ENCODE measurements at places on chromosomes 7 and 10. TPM values are rescaled to one million over a fixed set of nuclear protein-coding genes. Genes with fewer than 3 reads are reported as not detected.
A peak's percentile ranks its signal among the peaks of the same experiment; 100 is the strongest.

The MSS51 gene
- 1.4 TPM for total RNA-seq

DNA sequence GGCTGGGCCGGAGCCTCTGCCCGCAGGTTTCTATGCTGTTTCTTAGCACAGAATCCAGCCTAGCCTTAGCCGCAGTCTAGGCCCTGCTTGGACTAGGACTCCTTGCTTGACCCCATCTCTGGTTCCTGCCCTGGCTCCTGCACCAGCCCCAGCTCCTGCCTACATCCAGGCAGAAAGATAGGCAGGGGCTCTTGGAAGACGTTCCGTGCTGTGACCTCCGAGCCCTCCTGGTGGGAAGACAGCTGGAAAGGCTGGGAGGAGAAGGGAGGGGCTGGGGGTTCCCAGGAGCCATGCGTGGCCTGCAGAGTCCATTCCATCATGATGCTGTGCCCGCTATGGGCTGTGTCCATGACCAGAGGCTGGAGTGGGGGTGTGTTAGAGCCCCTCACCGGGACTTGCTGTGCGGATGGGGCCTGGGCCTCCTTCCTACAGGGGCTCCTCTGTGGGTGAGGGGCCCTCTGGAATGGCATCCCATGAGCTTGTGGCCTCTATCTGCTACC, 26.2 kb downstream of the RAMP3 start:
- no peaks in the 10 kb centered on the region for H3K36me3 ChIP-seq
- H3K4me1 ChIP-seq, result no peaks in the 10 kb centered on the region
- H3K27ac ChIP-seq, result no peak overlapping the region
- no peak for DNase-seq

The BLNK gene
- total RNA-seq, result 24.0 TPM

- no peaks in the 10 kb centered on the region for H3K36me3 ChIP-seq
- no peaks in the 10 kb centered on the region for H3K4me1 ChIP-seq
- no peak for DNase-seq
- H3K27me3 ChIP-seq, result peaks cover 26% of the 10 kb centered on the region
- peak overlapping the region; percentile 25 for H3K4me3 ChIP-seq
Observed at GRCh38 chr7:136869991-136870865, 1.8 kb downstream of the CHRM2 start.

GRCh38 chr10:83555264-83555663, 584.0 kb upstream of the GHITM start:
- no peak overlapping the region for H3K4me3 ChIP-seq
- H3K36me3 ChIP-seq, result no peaks in the 10 kb centered on the region
- no peaks in the 10 kb centered on the region for H3K4me1 ChIP-seq
- no peak overlapping the region for H3K27ac ChIP-seq
- DNase-seq, result no peak

GRCh38 chr10:73843261-73843660, 31.1 kb downstream of the CAMK2G start:
- H3K4me3 ChIP-seq, result no peak overlapping the region
- peaks cover 21% of the 10 kb centered on the region for H3K36me3 ChIP-seq
- H3K27ac ChIP-seq, result no peak overlapping the region
- H3K27me3 ChIP-seq, result no peaks in the 10 kb centered on the region

The SUGCT gene
- total RNA-seq, result 3.6 TPM

GRCh38 chr10:77592946-77593636, 44.5 kb downstream of the KCNMA1 start:
- H3K4me3 ChIP-seq, result no peak overlapping the region
- H3K36me3 ChIP-seq, result no peaks in the 10 kb centered on the region
- no peak overlapping the region for H3K27ac ChIP-seq
- no peaks in the 10 kb centered on the region for H3K27me3 ChIP-seq
- no peak for DNase-seq

DNA sequence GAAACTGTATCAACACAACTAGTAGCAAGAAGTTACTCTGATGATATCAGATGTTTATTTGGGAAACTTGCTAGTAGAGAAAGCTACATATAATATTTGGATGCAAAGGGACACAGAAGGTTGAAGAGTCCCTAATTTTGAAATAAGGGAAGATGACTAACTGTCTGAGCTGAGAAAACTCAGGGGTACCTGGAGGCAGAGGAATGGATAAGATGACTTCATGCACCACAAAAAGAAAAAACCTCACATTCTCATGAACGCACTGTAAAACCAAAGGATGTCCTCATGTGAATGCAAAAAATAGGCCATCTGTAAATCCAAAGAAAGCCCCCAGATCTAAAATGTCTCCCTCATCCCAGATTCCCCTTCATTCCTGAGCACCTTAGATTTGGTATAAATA, 29.3 kb downstream of the PRSS2 start:
- peaks cover 24% of the 10 kb centered on the region for H3K27me3 ChIP-seq
- DNase-seq, result no peak
- peak overlapping the region; percentile 38 for H3K27ac ChIP-seq
- no peaks in the 10 kb centered on the region for H3K36me3 ChIP-seq
- no peak overlapping the region for H3K4me3 ChIP-seq

The MARVELD1 gene
- 25.7 TPM for total RNA-seq

The BAIAP2L1 gene
- 63.9 TPM for total RNA-seq

DNA sequence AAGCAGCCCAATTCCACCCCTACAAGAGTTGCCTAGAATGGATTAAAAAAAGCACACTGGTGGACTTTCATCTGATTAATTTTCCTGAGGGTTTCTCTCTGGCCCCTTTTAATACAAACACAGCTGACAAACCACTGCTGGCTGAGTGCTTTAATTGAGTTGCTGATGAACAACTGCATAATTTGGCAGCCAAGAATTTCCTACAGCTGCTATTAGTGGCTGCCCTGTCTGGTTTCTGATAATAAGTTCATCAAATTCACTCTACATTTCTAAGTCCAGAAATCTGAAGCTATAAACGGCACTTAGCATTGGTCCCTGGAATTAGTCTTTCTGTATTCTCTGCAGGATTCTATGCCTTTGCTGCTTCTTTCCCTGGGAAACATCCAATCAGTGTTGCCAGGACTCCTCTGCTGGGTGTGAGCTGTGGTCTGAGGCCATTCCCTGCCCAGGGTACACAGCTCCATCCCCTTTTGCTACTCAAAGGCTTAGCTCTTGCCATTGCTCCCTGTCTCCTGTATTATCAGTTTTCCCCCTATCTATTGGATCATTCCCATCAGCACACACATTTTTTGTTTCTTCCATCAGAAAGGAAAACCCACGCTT, 110.6 kb downstream of the LSM5 start:
- H3K36me3 ChIP-seq, result no peaks in the 10 kb centered on the region
- H3K27ac ChIP-seq, result no peak overlapping the region
- H3K4me3 ChIP-seq, result no peak overlapping the region
- H3K4me1 ChIP-seq, result no peaks in the 10 kb centered on the region
- no peaks in the 10 kb centered on the region for H3K27me3 ChIP-seq

The FAM237B gene
- total RNA-seq, result not detected

The VAX1 gene
- not detected for total RNA-seq

The MINDY4 gene
- total RNA-seq, result 4.2 TPM

The SEMA3E gene
- total RNA-seq, result 1.2 TPM

The FFAR4 gene
- 48.2 TPM for total RNA-seq

The PTPRZ1 gene
- total RNA-seq, result 0.35 TPM

DNA sequence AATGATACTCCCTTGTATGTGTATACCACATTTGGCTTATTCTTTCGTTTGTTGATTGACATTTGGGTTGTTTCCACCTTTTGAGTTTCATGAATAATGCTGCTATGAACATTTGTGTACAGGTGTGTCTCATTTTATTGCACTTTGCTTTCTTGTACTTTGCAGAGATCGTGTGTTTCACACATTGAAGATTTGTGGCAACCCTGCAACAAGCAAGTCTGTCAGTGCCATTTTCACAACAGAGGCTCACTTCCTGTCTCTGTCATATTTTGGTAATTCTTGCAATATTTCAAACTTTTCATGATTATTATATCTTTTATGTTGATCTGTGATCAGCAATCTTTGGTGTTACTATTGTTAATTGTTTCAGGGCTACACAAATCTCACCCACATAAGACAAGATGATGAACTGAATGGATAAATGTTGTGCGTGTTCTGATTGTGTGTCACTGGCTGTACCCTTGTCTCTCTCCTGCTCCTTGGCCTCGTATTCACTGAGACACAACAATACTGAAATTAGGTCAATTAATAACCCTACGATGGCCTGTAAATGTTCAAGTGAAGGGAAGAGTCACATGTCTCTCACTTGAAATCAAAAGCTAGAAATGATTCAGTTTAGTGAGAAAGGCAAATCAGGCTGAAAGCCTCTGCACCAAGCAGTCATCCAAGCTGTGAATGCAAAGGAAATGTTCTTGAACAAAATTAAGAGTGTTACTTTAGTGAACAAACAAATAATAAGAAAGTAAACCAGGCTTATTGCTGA, 133.6 kb upstream of the JCAD start:
- H3K4me1 ChIP-seq, result no peaks in the 10 kb centered on the region
- no peak for DNase-seq
- H3K36me3 ChIP-seq, result no peaks in the 10 kb centered on the region
- H3K27me3 ChIP-seq, result no peaks in the 10 kb centered on the region
- H3K4me3 ChIP-seq, result no peak overlapping the region

The MOGAT3 gene
- 47.7 TPM for total RNA-seq

The CAMK2G gene
- 45.8 TPM for total RNA-seq

The CEP55 gene
- 11.3 TPM for total RNA-seq

GRCh38 chr10:102024799-102025198, 31.2 kb downstream of the ARMH3 start:
- H3K4me1 ChIP-seq, result no peaks in the 10 kb centered on the region
- no peak for DNase-seq

DNA sequence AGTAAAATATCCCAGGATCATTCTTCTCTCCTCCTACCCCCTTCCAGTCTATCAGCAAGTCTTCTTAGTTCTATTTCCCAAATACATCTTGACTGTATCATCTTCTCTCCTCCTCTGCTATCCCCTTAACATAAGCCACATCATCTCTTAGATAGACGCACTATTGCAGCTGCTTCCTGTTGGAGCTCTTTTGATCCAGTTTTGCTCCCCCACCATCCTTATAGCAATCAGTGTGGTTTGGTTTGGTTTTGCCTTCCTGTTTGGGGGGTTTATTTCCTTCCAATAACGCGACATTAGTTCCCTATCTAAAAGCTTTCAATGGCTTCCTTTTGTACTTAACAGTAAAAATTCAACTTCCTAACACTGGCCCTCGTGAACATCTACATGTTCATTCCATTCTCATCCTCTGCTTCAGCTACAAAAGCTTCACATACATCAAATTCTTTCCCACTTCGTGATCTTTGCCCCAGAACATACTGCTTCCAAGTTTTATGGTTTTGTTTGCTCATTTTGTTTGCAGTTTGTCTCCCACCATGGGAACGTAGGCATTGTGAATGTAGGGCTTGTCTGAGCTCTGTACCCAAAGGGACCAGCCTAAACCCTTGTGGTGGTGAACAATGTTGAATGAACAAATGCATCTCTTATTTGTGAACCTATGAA, 33.7 kb upstream of the PLXDC2 start:
- DNase-seq, result no peak
- no peak overlapping the region for H3K4me3 ChIP-seq
- H3K27me3 ChIP-seq, result no peaks in the 10 kb centered on the region
- no peaks in the 10 kb centered on the region for H3K36me3 ChIP-seq
- no peaks in the 10 kb centered on the region for H3K4me1 ChIP-seq

GRCh38 chr10:119511828-119512515, 30.5 kb downstream of the RGS10 start:
- no peak overlapping the region for H3K4me3 ChIP-seq
- no peaks in the 10 kb centered on the region for H3K27me3 ChIP-seq
- no peak overlapping the region for H3K27ac ChIP-seq
- H3K36me3 ChIP-seq, result no peaks in the 10 kb centered on the region

DNA sequence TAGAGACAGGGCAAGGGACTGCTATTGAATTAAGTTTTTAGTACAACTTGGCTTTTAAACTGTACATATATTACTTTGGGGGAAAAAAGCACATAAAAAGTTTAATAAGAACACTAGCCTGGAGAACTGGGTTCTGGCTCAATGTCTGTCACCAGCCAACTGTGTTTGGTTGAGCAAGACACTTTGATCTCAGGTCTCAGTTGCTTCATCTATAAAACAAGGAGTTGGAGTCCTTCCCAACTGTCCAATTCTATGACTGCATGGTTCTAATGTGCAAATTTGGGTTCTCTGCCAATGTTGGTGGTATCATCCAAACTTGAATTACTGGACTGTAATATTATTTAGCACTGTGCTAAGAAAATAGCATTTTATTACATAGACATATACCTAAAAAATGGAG, 50.3 kb downstream of the ATXN7L1 start:
- no peak overlapping the region for H3K4me3 ChIP-seq
- H3K36me3 ChIP-seq, result no peaks in the 10 kb centered on the region
- H3K27ac ChIP-seq, result no peak overlapping the region
- H3K27me3 ChIP-seq, result no peaks in the 10 kb centered on the region

GRCh38 chr7:36286226-36286625, 103.4 kb upstream of the ANLN start:
- H3K4me3 ChIP-seq, result no peak overlapping the region
- peaks cover 3% of the 10 kb centered on the region for H3K4me1 ChIP-seq
- H3K27ac ChIP-seq, result no peak overlapping the region
- no peak for DNase-seq
- H3K27me3 ChIP-seq, result no peaks in the 10 kb centered on the region

- no peak overlapping the region for H3K4me3 ChIP-seq
- H3K27me3 ChIP-seq, result no peaks in the 10 kb centered on the region
- no peak overlapping the region for H3K27ac ChIP-seq
Observed at GRCh38 chr7:134128829-134129228, 1.7 kb downstream of the LRGUK start.

The ASZ1 gene
- total RNA-seq, result not detected

DNA sequence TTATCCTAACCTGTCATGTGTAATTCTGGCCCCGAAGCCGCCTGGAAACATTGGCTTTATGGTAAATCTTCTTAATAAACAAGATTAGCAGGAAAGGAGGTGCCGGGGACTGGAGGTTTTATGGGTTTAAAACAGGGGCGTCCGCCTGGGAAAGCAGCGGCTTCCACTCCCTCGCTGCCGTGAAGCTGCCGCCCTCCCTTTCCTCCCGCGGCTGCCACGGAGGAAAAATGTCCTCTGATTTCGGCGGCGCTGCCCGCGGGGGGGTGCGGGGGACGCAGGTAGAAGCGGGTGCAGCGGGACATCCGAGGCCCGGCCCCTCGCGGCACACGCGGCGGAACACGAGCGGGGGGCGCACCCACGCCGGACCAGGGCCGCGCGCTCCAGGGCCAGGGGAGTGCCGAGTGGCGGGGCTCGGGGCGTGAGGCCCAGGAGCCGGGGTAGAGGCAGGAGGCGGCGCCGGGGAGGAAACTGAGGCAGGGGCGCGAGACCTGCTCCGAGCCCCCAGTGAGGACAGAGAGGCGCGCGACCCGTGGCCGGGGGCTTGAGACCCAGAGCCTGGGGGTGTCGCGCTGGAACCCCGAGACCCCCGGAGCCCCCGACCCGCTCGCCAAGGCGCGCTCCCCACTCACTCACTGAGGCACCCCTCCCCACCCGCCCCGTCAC, 993 bp downstream of the PTPRN2 start:
- peak overlapping the region; percentile 26 for H3K4me3 ChIP-seq
- H3K4me1 ChIP-seq, result peaks cover 9% of the 10 kb centered on the region
- no peaks in the 10 kb centered on the region for H3K36me3 ChIP-seq

DNA sequence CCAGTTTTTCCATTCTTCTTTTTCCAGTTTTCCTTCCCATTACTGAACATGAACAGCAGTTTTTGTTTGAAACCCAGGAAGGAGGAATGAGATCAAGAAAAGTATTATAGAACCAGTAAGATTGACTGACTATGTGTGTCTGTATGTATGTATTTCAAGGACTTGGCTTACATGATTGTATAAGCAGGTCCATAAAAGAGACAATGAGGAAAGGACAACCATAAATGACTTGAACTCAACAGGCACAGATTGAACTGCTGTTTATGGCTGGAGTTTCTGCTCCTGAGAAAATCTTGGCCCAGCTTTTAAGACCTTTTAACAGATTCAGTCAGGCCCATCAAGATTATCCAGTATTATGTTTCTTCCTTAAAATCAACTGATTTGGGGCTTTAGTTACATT, 39.1 kb downstream of the TMEM106B start:
- H3K36me3 ChIP-seq, result no peaks in the 10 kb centered on the region
- H3K4me3 ChIP-seq, result no peak overlapping the region
- no peak for DNase-seq
- H3K27ac ChIP-seq, result no peak overlapping the region

The KCNMA1 gene
- 23.2 TPM for total RNA-seq

The TMEM168 gene
- total RNA-seq, result 38.6 TPM
